Coronary artery (tissue), 2 donors: ENCODE measurements at places on chromosomes 5 and 9.

GRCh38 chr5:131595088-131596033 is 39.7 kb downstream of the RAPGEF6 start:
- no peak for DNase-seq

DNA sequence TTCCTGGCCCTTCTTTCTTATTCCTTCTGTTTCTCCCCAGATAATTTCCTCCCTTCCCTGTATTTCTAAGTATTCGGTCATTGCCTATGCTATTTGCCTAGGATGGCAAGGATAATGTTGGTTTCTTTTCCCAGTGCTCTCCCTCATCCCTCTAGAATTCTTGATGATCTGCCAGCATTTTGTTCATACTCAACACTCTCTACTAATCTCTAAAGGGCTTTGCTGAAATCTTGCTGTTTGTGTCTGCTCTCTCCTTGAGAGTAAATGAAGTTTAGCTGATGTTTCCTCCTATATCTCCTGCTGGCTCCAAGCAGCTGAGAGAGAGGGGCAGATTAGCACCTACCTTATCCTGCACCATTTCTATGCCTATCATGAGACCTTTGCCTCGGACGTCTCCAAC is 38.1 kb downstream of the AGXT2 start:
- no peak for DNase-seq

DNA sequence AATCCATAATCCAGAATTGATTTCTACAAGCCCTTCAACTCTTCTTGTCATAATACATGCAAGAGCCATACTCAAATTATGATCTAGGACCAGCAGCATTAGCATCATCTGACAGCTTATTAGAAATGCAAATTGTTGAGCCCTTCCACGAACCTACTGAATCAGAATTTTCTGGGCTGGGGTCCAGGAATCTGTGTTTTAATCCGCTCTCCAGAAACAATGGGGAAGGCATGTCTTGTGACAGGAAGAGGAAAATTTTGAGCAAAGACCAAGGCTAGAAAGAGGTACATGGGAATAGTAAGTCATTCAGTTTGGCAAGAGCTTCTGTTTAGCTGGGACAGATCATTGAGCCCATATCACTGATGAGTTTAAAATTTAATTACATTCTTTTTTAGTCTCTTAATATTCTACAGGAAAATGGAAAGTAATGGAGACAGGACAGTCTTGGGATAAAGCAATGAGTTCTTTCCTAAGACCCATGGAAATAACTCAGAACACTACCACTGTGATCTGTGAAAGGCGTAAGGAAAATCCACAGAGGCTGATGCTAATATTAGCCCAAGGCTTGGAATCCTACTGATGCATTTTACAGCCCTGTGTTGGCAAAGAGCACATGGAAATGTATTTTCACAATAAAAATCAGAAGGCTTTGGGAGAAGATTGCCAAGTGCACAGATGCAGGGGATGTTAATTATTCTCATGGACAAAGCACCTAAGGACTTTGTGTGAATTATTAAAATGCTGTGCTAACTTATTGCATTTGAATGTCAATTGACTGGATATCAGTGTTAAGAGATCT is 73.7 kb upstream of the STK32A start:
- DNase-seq: no peak

- no peak for DNase-seq
These were observed 10.2 kb upstream of the STING1 start for GRCh38 chr5:139492700-139493192.

DNA sequence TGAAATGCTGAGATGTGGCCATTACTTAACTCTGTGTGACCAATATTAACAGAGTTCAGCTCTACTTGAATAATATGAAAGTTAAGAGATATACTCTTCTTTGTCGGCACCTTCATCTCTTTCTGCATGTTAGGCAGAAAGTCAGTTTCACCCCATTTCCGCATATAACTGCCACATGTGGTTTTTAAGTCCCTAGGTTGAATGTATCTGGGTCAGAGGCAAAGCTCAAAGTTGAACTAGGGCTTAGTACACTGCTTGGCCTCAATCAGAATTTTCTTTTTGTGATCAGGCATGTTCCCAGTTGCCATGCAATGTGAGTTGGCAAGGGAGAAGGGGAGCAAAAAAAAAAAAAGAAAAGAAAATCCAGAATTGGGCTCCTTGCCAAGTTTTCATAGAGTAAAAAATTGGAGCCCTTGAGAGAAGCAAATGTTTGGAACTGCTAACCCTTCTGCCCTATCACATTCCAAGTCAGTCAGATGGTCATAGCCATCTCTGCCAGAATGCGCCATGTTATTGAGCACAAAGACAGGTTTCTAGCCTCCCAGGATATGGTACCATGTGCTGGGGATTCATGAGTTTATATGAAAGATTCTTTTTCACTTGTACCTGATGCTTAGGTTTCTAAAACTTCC is 251.2 kb upstream of the RORB start:
- no peak for DNase-seq

DNA sequence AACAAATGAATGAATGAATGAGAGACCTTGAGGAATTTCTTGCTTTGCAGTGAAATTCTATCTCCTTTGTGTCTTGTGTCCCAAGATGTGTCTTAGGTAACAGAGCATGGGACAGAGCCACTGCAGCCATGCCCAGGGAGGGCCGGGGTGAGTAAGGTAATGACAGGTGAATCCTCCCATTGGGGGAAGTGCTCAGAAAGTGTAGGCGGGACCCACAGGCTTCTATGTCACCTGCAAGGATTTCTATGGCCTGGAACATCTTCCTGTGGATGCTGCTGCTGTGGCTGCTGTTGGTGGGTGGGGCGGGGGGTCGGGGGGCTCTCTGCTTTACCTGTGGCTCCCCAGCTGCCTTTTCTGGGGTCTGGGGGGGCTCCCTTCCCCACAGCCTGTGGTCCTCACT is 133.6 kb upstream of the IER5L start:
- DNase-seq: peak; percentile 56

GRCh38 chr5:73591698-73592501 is 26.4 kb downstream of the UTP15 start:
- DNase-seq: no peak

DNA sequence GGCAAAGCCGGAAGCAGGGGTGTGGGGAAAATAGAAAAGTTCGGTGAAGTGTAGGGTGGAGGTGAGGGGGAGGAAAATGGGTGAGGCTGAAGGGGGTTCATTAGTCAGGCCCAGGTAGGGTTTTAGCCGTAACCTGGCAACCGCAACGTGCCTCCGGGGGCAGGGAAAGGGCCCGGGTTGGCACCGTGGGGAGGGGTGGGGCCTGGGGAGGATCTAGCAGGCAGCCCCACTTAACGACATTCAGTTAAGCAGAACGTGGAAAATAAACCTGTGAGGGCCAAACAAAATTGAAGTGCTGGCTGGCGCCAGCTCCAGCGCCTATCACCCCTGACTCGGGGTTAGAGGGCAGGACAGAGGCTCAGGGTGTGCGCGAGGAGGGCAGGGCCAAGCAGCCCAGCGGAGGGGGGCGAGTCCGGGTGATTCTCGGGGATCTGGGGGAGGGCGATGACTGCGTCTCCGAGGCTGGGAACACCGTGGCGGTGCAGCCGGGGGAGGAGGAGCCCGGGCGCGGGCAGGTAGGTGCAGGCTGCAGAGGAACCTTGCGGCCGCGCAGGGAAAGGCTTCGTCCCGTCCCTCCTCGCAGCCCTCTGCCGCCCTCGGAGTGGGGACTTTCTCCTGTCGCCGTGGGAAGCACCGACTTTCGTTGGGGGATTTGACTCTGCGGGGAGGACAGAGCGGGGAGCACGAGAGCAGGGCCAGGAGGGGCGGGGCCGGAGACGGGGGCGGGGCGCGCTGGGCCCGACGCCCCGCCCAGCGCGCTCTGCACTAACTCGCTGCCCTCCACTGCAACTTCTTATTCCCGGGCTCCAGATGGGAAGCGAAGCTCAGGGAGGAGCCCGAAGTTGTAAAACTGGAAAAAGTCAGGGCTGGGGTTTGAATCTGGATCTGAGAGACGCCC is 5.1 kb downstream of the RGS14 start:
- DNase-seq: no peak

DNA sequence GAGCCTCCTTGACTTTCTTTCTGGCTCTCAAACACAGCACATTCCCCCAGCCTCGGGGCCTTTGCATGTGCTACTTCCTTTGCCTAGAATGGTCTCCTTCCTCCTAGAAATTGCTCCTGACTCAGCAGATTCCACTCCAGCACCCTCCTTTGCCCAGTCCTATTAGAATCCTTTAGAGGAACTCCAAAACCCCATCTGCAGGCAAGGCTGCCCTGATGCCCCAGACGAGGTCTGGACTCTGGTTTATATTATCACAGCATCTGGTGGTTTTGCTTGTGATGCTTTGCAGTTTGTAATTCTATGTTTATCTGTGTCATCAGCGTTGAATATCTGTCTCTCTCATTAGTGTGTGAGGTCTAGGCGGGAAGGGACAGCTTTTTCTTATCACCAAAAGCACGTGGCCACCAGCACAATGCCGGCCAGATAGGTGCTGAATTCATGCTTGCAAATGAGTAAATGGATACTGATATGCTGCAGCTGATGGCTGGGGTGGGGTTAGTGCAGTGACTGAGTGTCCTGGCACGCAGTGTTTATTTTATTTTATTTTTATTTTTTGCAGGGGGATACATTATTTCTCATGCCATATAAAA is 30.0 kb upstream of the ANKH start:
- no peak for DNase-seq

- DNase-seq: no peak
These were observed 4.5 kb downstream of the FANCC start for GRCh38 chr9:95313010-95313498.

- no peak for DNase-seq
These were observed 12.8 kb upstream of the ZFP62 start for GRCh38 chr5:180873615-180874520.

DNA sequence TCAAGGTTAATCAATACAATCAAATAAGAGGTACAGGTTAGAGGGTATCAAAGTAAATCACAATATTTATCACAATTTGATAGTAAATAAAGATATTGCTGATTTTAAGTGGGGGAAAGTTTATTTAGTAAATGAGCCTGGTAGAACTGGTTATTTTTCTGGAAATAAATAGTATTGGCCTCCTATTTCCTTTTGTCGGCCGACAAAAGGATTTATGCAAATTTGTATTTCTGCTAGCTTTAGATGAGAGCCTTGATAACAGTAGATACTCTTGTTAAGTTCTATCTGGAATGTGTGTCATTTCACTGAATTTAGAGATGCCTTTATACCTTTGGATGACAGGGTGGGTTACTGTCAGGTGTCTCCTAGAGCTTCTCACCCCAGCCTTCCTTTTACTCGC is 17.8 kb upstream of the SPATA31E1 start:
- no peak for DNase-seq

- DNase-seq: no peak
These were observed 53.7 kb downstream of the MARCHF3 start for GRCh38 chr5:126976520-126977172.

DNA sequence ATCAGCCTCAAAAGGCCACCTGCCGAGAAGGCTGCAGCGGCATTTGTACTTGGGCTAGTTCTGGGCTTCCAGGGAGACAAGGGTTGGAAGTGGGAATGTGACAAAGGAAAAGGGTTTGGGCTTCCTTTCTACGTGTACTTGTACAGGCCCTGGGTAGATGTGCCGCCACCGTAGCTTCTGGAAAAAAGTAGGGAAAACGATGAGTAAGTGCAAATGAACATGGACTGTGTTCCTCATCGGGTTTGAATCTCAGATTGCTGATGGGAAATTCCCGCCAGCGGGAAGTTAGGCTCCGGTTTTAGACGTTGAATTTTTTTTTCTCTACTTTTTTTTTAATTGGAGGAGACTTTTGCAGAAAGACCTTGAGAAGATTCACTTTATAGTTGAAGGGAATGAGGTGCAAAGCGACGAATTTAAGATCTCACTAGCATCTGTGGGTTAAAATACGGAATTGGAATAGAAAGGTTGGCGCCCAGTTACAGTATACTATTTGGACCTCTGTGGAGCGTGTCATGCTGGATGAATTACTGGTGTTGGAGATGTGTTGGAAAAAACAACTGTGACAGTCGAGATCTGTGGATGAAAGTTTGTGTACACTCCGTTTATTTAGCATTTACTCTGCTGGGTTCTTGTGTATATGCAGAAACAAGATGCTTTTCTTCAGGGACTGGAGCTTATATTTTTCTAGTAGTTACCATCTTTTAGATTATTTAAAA is 1.2 kb downstream of the G3BP1 start:
- no peak for DNase-seq

DNA sequence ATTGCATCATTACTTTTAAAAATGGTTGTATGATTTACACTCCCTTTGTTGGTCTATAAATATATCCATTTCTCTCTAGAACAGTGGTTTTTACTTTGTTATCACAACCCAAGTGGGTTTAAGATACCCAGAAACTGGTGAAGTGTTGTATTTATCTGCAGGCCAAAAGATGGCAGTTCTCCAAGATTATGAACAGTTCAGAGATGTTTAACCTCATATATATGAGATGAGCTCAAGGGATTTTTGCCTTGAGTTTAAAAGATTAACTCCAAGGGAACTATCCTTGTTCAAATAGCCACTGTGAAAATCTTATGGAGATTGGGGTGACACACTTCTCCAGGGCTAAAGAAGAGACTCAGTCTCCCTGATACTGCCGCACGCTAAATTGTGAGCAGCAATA is 572.6 kb downstream of the TLE4 start:
- DNase-seq: no peak

GRCh38 chr9:118305331-118305730 is 601.1 kb downstream of the TLR4 start:
- no peak for DNase-seq

GRCh38 chr5:148808864-148809642 is 17.4 kb upstream of the ADRB2 start:
- DNase-seq: no peak

- DNase-seq: peak; percentile 82
These were observed 36.4 kb downstream of the GGTA1 start for GRCh38 chr9:121463026-121463807.

GRCh38 chr5:36444582-36445418 is 143.1 kb upstream of the RANBP3L start:
- DNase-seq: no peak

DNA sequence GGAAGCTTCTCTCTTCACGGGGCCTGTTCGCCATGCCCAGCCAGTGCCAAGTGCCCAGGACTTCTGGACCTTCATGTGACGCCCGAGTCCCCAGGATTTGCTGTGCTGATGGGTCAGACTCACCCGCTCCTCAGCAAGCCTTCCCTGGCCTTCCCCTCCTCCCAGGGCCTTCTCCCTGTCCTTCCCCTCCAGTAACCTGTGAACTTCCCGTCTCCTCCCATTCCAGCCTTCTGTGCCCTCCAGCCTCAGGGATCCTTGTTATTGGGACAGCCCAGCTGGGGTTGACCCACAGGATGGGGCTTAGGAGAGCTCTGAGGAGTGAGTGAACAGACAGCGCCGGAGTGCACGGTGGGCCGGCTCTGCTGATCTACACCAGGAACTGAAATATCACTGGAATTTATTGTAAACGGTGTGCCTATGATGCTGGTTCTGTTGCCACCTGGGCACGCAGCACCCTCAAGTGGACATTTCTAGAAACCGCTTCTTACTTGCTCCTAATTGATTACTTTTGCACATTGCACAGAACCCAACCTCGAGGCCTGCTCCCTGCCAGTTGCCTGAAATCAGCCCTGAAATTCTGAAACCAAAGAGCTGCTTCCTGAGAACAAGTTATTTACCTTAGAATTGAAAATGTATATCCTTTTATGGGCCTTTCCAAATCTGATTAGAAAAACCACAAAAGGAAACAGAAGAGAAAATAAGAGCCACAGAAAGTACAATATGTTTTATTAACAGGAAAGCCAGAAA is 1.5 kb downstream of the SPAAR start:
- DNase-seq: peak; percentile 70
